ENCODE measurements at places on chromosomes 2 and 18.

- no peak for DNase-seq
Measured at GRCh38 chr2:171330155-171330956, 103.4 kb downstream of the METTL8 start.

DNA sequence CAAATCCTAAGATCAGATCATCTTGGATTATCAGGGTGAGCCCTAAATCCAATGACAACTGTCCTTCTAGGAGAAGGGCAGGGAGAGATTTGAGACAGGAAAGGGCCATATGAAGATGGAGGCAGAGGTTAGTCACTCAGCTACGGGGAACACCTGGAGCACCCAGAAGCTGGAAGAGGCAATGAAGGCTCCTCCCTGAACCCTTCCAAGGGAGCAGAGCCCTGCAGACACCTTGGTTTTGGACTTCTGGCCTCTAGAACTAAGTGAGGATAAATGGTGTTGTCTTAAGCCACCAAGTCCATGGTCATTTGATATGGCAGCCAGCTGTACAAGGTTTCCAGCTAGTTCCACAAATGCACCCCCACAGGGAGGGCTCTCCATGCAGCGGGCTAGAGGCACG, 6.9 kb upstream of the PTPN2 start:
- DNase-seq = no peak

DNA sequence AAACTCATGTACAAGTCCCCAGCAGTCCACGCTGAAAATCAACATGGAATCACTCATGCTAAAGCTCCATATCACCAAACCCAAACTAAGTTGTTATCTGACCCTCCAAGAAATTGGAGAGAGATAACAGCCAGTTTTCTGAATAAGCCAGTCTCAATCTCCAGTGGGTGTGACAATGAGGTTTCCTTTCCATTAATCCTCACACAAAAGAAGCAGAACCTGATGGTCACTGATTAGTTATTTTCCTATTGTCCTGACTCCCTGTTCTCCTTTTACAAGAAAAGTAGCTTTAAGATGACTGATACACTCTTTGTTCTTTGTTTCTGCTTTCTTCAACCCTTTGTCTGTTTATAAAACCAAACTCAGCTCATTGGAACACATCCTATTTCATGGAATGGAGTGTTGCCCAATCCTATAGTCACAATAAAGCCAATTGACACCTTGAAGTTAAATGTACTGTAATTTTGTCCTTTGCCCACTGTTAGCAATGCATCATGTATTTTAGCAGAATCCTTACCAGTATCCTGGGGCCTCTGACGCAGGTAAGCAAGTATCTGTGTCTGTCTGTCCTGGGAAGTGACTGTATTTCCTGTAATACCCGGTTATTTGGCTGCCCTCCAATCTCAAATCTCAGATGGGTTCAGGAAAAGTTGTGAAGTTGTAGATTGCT, 30.6 kb upstream of the SH3RF3 start:
- DNase-seq = no peak

GRCh38 chr2:196336715-196337114, 165.3 kb upstream of the STK17B start:
- no peak for DNase-seq

- DNase-seq = no peak
Measured at GRCh38 chr2:227703280-227703732, 14.5 kb downstream of the SLC19A3 start.

- DNase-seq = peak; percentile 29
Measured at GRCh38 chr18:11800566-11801334, 50.5 kb upstream of the CHMP1B start.

GRCh38 chr2:96342085-96342484, 6.5 kb downstream of the NCAPH start:
- no peak for DNase-seq

- no peak for DNase-seq
Measured at GRCh38 chr2:8657423-8658062, 24.3 kb upstream of the ID2 start.

DNA sequence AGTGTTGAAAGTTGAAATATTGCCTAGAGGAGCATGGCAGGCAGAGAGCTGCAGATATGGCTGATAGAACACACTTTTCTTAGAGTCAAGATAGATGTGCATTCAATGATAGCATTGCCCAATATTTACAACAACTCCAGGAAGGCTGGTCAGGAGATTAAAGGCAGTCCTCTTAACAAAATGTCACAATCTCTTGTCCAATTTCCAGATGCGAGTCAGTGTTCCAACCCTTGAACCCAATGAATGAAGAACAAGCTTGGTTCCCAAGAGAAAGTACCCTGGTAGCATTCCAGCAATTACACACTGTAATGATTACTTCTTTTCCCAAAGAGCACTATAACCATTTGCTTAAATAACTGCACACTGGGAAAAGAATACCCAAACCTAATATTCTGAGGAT, 839.4 kb upstream of the VRK2 start:
- DNase-seq = no peak

DNA sequence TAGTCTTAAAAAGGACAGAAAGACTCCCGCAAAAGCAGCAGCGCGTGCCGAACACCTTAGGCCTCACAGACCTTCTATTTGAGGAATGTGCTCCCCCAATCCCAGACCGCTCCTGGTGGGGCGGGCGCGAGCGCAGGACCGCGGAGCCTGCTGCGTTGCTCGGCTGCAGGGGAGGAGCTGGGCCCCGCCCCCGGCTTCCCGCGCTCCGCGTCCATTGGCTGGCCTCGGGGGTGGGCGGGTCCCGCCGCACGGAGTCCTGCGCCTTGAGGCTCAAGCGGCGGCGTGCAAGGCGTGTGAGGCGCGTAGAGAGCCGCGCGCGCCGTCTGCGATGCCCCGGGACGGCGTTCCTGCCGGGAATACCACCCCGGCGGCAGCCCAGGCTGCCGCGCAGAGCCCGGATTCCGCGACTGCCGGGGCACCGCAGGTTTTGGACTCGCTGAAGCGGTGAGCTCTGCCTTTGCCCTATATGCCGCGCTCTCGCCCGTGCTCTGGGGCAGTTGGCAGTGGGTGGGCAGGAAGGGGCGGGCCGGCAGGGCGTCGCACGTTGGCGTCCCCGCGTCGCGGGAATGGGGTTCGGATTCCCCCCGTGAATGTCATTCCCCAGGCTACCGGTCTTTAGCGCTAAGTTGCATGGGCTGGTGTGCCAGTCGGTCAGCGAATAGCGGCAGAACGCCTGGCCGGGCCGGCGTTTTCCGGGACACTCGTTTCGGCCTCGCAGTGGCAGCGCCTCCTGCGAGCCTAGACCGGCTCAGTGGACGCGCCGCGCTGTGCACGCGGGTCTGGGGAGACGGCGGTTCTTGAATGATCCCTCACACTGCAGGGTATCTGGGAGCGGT, 49.6 kb upstream of the PAIP2B start:
- peak; percentile 95 for DNase-seq

- no peak for DNase-seq
Measured at GRCh38 chr18:45780568-45780967, 44.9 kb upstream of the SIGLEC15 start.

DNA sequence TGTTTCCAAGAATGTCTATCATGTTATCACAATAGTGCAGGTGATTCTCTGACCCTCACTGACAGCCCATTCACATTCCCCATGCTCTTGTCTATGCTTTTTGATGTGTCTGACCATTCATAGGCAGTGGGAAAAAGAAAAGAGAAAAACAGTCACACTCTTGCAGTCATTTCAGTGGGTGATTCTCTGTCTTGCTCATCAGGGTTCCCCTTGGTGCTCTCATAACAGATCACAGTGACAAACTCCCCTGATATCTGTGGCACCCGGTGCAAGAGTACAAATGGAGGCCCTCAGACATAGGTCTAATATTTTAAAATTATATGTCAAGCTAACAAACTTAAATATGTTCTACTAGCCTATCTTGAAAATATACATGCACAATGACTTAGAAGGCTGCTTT, 72.7 kb upstream of the PPP1CB start:
- DNase-seq = no peak

GRCh38 chr18:41072946-41073345, 882.1 kb upstream of the PIK3C3 start:
- no peak for DNase-seq

GRCh38 chr18:31731628-31732027, 29.1 kb downstream of the SLC25A52 start:
- DNase-seq = no peak

- no peak for DNase-seq
Measured at GRCh38 chr18:62198259-62198658, 11.2 kb downstream of the RELCH start.

DNA sequence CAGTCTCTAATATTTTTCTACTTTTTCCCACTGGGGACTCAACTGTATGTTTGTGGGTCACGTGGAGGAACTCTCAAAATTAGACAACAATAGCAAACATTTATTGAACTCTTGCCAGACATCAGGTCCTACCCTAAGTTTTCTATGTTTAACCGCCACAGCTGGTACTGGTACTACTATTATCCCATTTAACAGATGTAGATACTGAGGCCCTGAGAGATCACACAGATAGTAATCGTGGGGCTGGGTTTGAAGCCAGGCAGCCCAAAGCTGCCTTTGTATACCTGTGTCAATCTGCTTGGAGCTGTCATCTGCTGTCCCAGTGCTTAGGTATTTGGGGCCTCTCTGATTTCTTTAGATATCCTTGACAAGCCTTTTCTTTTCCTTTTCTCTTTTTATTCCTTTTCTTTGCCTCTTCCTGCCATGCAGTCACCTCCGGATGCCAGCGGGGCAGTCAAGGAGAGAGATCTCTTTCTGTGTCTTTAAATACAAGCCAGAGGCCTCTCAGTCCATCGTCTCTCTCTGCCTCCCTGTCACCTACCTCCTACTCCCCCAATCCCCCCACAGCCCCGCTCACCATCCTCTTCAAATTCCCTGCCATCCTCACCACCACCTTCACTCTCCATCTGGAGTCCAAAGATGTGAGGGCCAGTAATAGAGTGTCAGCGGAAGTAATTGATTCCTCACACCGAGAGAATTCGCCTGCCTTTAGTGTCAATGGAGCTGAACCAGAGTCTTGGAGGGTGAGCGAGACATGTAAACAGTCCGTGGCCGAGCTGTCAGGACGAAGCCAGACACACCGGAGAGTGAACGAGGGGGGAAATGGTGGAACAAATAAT, 23.4 kb downstream of the NRP2 start:
- DNase-seq = no peak

GRCh38 chr2:151302404-151302803, 12.9 kb upstream of the NMI start:
- DNase-seq = no peak

- DNase-seq = no peak
Measured at GRCh38 chr18:11506856-11507255, 102.5 kb upstream of the SLC35G4 start.

DNA sequence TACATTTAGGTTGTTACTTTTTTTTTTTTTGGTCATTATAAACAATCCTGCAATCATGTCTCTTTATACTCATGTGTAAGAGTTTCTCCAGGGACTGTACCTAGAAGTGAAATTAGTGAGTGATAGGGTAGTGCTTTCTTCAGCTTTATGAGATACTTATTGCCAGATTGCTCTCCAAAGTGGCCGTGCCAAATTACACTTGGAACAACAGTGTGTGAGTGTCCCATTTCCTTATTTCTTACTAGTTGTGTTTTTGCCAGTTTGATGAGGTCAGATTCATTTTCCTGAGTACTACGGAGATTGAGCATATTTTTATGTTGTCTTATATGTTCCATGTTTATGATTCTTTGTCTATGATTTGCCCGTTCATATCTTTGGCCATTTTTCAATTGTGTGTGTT, 39.2 kb downstream of the GALNT1 start:
- DNase-seq = no peak

- DNase-seq = no peak
Measured at GRCh38 chr2:1742681-1743395, 1.5 kb downstream of the PXDN start.

DNA sequence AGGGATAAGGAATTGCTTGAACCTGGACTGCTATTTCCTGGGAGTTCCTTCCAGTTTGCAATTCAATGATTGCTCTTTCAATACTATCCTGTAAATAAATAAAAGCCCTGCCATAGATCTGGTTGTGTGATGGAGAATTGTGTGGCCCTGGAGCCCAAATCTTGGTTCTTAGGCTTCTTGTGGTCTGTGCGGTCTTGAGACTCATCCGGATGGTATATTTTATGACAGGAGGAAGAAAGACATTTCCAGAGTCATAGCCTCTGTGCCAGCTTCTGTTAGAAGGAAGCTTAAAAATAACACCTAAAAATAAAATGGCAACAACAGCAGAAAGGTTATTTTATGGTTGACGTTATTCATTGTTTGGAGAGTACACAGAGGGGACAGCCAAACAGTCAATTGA, 137.7 kb downstream of the ABCA12 start:
- no peak for DNase-seq

- DNase-seq = no peak
Measured at GRCh38 chr2:6960659-6961058, 43.4 kb downstream of the RNF144A start.
